ENCODE measurements at places on chromosomes 7 and 10. TPM values are rescaled to one million over a fixed set of nuclear protein-coding genes. Genes with fewer than 3 reads are reported as not detected.

LLCFC1 gene
- not detected for total RNA-seq

PDLIM1 gene
- total RNA-seq = 32.0 TPM

HABP2 gene
- not detected for total RNA-seq

LIPF gene
- not detected for total RNA-seq

RASA4B gene
- 1.1 TPM for total RNA-seq

TMEM60 gene
- 9.9 TPM for total RNA-seq

IFIT2 gene
- 7.0 TPM for total RNA-seq

DMTF1 gene
- total RNA-seq = 93.0 TPM

ACSM6 gene
- total RNA-seq = not detected

TIAL1 gene
- 43.6 TPM for total RNA-seq

SEC23IP gene
- total RNA-seq = 19.3 TPM

CXCL12 gene
- 364 TPM for total RNA-seq

PRKAR2B gene
- 3.2 TPM for total RNA-seq

LHFPL3 gene
- not detected for total RNA-seq

CACNB2 gene
- 0.32 TPM for total RNA-seq

UPK3B gene
- 0.11 TPM for total RNA-seq

GPR15LG gene
- total RNA-seq = not detected

NUPR2 gene
- total RNA-seq = not detected

TUBAL3 gene
- total RNA-seq = not detected

SGMS1 gene
- total RNA-seq = 71.3 TPM

TCTN3 gene
- total RNA-seq = 42.4 TPM

GPRIN2 gene
- total RNA-seq = not detected

DNAJC12 gene
- total RNA-seq = 0.76 TPM

OIT3 gene
- total RNA-seq = not detected

TAF3 gene
- total RNA-seq = 2.4 TPM

Data from GM23248 (cell line).